Natural killer cell (primary cell): ENCODE measurements at places on chromosomes 3 and 15. TPM values are rescaled to one million over a fixed set of nuclear protein-coding genes. Genes with fewer than 3 reads are reported as not detected.

GRCh38 chr15:60673166-60673565 lies 194.2 kb upstream of the ICE2 start:
- no peak for DNase-seq

REC114 gene
- not detected for total RNA-seq

SAXO2 gene
- 1.6 TPM for total RNA-seq

GRCh38 chr15:39595338-39596221 lies 14.7 kb downstream of the THBS1 start:
- no peak for DNase-seq

DUOXA2 gene
- total RNA-seq, result not detected

GRCh38 chr15:35301088-35301487 lies 216.0 kb upstream of the NANOGP8 start:
- DNase-seq, result no peak

A4GNT gene
- total RNA-seq, result not detected

GRCh38 chr3:23071296-23071695 lies 131.8 kb upstream of the UBE2E2 start:
- no peak for DNase-seq

MYO5C gene
- 0.82 TPM for total RNA-seq

DNA sequence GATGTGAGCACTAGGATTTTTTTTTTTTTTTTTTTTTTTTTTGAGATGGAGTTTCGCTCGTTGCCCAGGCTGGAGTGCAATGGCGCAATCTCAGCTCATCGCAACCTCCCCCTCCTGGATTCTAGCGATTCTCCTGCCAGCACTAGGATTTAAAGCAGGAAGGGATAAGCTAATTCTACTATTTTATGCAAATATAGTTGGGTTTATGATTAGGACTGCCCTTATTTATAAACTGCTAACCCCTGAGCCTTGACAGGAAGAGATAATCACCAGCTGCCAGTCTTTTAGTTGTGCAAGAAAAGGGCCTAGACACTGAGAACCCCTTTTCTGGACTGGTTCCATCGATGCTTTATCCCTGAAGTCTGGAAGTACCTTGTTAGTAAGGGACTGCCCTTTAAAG lies 36.7 kb downstream of the IFT57 start:
- DNase-seq, result no peak

GPR87 gene
- total RNA-seq, result not detected

MEGF11 gene
- total RNA-seq, result not detected

- DNase-seq, result no peak
Measured at GRCh38 chr3:134074790-134075567, 45.3 kb upstream of the SLCO2A1 start.
